ENCODE measurements at places on chromosomes 2 and 18. TPM values are rescaled to one million over a fixed set of nuclear protein-coding genes. Genes with fewer than 3 reads are reported as not detected.

- DNase-seq: no peak
Observed at GRCh38 chr2:25187729-25188350, 19.5 kb upstream of the POMC start.

UGT1A5 gene
- not detected for total RNA-seq

WNT6 gene
- not detected for total RNA-seq

- no peak for DNase-seq
Observed at GRCh38 chr2:153461453-153461852, 17.1 kb downstream of the RPRM start.

PLB1 gene
- total RNA-seq: not detected

DNA sequence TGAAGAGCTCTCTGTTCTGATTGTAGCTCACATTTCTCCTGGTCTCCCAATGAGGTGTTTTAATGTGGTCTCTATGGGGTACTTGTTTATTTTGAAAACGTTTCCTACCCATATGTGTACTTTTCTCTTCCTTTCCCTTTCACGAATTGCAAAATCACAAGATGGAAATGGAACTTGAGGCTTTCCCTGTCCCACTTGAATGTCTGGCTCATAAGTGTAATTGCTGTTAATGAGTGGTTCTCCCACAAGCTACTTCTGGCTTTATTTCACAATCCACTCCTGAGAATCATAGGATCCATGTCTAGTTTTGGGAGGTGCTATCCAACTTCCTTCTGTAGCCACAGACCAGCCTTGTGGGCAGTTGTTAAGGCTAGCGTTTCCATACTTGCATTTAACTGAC, 81.1 kb upstream of the CAVIN2 start:
- no peak for DNase-seq

DNA sequence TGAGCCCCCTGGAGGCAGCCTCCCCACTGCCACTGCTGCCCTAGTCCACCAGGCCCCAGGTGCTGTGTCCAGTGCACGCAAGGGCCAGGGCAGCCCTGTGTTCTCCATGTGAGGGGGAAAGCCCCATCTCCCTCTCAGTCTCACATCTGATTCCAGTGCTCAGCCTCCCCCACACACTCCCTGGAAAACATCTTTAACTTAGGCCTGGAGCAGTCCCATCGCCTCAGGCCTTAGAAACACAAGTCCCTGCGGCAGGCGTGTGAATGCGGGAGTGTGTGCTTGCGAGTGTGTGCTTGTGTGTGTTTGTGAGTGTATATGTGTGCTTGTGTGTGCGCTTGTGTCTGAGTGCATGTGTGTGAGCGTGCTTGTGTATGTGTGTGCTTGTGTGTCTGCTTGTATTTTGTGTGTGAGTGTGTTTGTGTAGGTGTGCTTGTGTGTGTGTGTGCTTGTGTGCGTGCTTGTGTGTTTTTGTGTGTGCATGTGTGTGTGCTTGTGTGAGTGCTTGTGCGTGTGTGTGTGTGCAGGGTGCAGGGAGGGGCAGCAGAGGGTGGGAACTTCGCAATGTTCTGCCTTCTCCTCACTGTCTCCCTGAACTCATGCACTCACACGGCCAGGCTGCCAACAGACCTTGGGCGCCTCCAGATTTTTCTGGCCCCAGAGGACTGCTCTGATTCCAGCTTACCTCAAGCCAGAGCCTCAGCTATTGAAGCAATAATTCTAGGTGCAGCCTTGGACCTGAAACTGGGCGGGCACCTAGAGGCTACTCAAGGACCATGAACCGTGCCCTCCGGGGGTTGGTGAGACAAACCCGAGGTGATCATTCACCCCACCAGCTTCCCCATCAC, 139.6 kb downstream of the CABLES1 start:
- no peak for DNase-seq

VIT gene
- total RNA-seq: not detected

- DNase-seq: no peak
Observed at GRCh38 chr18:36314754-36315153, 17.2 kb downstream of the FHOD3 start.

ANKRD62 gene
- total RNA-seq: 0.44 TPM

- DNase-seq: no peak
Observed at GRCh38 chr2:135048122-135048521, 875 bp upstream of the MAP3K19 start.

HJURP gene
- total RNA-seq: 46.4 TPM
